Caudate nucleus (tissue), 63 donors: ENCODE measurements at places on chromosomes 16 and 17.

DNA sequence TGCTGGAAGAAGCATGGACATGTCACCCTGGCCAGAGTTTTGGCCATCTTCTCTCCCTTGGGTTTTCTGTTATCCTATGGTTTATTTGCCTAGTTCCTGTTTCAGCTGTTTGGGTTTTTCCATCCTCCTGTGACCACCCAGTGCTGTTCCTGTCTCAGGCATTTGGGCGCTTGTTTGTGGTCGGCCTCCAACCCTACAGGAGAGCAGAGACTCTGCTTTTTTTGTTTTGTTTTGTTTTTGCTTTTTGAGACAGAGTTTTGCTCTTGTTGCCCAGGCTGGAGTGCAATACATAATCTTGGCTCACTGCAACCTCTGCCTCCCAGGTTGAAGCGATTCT, 3.3 kb upstream of the ZC3H7A start:
- DNase-seq, result no peak

DNA sequence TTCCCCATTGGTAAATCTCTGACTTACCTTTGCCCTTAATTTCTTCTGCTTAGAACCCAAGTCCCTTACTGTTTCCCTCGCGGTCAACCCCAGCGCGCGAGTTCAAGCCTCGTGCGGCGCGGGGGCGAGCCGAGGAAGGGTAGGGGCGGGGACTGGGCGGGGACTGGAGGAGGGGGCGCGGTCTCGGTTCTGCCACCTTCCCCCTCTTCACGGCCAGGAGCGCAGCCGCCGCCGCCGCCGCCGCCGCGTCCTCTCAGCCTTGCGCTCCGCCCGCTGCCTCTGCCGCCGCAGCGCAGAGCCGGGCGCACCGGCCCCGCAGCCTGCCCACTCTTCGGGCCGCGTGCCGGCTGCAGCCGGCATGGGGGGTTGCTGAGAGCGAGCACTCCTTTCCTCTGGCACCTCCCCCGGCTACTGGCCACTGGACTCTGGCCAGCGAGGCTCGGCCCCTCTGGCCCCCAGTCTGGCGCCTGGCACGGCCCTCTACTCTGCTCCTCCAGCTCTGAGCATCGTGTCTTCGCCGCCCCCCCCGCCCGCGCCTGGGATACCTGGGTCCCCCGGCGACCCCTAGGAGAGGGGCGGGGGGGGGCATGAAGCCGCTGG, at the start of gene RAPGEFL1:
Gene RAPGEFL1, plus strand, starts transcription at position 196 of the 600 bp plus-strand sequence. Its CDS starts 392 bp downstream, at position 588.
- DNase-seq, result peak; percentile 78

DNA sequence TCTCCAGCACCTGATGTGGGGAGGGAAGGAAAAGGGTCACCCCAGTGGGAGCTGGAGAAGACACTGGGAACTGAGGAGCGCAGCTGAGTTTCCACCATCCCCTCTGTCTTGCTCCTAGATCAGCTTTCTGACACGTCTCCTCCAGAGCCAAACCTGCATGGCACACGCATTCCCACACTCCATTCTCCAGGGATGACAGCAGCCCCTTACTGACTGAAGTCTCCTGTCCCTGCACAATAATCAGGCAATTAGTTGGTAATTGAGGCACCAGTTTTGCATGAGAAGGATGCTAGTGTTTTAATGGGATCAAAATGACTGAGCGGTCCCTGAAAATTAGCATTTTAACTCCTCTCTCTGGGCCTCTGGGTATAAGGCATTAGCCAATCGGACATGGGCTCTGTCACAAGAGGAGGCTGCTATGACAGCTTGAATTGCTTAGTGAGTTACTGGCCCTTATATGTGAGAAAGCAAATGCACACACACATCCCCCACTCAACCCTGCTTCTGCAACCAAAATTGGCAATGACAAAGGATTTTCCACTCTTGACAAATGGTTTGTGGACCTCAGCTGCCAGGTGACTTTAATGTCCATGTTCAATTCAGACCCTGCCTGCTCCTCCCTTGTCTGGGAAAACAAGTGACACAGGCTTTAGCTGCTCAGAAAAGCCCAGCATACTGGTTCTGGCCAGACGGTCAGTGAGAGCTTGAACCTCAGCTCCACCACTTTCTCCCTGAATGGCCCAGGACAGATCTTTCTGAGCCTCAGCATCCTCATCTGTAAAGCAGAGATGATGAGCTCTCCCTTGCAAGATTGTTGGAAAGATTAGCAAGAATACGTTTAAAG, 57.2 kb upstream of the SREBF1 start:
- no peak for DNase-seq

DNA sequence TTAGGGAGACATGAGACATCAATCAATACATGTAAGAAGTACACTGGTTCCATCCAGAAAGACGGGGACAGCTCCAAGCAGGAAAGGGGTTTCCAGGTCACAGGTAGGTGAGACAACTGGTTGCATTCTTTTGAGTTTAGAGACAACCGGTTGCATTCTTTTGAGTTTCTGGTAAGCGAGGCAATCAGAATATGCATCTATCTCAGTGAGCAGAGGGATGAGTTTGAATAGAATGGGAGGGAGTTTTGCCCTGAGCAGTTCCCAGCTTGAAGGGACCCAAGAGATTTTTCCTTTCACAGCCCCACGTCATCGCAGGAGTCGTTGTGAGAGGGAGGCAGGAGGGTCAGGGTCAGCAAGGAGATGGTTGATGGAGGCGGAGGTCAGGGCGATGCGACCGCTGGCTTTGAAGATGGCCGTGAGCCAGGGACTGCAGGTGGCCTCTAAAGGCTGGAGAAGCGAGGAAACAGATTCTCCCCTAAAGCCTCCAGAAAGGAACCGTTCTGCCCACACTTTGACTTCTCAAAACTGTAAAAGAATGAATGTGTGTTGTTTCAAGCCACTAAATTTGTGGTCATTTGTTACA, 36.5 kb downstream of the IRF8 start:
- no peak for DNase-seq
